ENCODE measurements at places on chromosomes 1 and 21.

- no peak for DNase-seq
Observed at GRCh38 chr1:157626099-157626498, 28.2 kb upstream of the FCRL4 start.

DNA sequence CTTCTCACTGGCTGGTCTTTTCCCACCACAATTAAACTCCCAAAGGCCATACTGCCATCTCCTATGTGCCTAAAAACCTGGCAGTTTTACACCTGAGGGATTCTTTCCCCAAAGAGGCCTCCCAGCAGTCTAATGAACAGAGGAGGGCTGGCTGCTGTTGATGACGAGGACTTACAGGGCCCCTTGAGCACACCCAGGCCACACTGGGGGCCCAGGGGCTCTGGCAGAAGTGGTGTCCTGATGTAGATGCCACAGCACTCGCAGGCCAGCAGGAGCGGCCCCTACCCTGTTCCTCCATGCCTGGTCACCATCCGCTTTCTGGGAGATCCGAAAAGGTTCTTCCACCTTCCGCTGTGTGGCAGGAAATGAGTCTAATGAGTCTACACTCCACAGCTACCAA, 24.2 kb downstream of the POFUT2 start:
- DNase-seq = no peak

DNA sequence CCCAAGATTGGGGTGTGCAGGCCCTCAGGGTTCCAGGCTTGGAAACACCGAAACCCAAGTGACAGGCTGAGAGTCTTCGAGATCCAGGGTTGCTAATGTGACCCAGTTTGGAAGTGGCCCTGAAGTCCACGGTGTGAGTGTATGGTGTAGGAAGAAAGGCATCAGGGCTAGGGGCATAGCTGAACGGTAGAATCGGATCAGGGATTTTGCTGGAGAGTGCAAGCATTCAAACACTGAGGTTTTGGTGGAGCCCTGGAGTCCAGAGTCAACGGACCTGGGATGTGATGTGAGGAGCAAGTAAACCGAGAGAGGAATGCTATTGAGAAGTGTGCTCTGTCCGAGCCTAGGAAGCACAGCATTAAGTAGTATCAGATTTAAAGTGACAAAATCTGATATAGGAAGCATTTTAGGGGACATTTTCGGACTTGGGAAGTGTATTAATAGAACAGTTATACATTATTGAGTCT, 958 bp downstream of the NFYC start:
- no peak for DNase-seq

DNA sequence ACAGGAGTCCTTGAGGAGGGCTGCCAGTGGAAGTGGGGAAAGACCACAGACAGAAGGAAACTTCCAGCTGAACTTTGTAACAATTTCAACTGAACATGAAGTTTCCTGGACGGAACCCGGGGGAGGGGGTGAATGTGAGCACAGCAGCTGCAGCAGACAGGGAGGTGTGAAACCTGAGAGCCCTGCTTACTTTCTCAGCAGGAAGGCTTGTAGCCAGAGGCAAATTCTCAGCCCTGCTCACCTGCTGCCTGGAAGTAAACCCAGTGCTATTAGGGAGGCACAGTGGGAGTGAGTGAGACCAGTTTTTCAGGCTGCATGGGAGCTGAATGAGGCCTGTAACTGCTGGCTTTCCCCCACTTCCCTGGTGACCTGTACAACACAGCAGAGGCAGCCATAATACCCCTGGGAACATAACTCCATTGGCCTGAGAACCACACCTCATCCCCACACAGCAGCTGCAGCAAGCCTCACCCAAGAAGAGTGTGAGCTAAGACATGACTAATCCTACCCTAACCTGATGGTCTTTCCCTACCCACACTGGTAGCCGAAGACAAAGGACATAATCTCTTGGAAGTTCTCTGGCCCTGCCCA, 9.6 kb upstream of the SPRR2F start:
- DNase-seq = peak; percentile 99

DNA sequence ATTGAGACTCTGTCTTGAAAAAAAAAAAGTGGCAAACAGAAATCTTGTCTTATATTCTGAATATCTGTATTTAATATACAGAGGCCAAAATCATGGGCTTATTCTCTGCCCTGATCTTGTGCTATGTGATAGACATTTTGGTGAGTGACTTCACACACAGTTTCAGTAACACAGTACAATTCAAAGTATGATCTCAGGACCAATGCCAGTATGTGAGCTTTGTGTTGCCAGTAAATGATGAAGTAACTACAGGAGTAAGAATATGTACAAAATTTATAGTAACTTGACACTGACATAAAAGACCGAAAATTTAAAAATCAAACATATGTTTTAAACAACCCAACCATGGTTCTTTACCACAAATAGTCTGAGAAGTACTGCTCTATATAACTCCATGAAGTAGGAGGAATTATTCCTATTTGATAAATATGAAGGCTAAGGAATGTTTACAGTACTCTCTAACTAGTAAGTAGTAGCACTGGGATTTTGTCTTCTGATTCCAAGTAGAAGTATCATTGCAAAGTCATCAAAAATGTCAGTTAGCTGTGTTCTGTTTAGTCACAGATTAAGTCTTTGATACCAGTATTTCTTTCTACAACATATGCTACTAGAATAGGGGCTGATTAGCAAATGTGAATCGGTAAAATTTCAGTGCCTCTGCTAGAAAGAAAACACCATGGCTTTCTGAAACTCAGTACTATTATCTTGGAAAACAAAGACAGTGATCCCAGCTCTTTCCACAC, 25.3 kb downstream of the DPH5 start:
- DNase-seq = no peak
